ENCODE measurements at places on chromosomes 7 and 10.

GRCh38 chr7:135210888-135211178, 493 bp downstream of the WDR91 start:
- DNase-seq = peak; percentile 9

DNA sequence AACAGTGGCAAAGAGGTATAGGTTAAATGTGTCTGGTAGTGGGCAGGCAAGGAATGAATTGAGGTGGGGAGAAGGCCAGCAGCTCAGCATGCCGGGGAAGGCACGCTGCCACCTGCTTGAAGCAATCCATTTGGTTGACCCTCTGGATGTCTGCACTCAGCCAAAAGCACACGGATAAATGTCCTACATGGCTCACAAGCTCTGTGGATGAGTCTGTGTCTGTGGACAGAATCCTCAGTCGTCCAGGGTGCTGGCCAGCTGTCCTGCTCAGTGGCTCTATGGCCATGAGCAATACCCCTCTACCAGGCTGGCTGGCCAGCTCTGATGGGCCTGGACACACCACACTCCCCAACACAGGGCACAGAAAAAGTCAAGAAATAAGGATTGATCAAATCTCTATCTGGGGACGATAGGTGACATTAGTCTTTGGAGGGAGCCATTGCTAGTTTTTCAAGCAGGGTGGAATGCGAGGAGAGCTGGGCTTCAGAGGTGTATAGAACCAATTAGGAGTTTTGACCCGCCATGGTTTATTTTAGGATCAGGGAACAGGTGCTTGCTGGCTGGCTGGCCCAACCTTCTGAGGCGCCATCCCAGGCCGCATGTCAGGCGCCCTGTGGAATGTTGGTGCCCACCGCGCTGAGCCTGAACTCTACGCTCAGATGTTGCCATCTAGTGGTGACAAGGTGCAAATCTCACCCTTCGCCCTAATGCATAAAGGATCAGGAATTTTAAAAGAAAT, 493.4 kb downstream of the TNS3 start:
- peak; percentile 21 for DNase-seq

- no peak for DNase-seq
Measured at GRCh38 chr7:47080816-47081215, 501.1 kb downstream of the TNS3 start.

DNA sequence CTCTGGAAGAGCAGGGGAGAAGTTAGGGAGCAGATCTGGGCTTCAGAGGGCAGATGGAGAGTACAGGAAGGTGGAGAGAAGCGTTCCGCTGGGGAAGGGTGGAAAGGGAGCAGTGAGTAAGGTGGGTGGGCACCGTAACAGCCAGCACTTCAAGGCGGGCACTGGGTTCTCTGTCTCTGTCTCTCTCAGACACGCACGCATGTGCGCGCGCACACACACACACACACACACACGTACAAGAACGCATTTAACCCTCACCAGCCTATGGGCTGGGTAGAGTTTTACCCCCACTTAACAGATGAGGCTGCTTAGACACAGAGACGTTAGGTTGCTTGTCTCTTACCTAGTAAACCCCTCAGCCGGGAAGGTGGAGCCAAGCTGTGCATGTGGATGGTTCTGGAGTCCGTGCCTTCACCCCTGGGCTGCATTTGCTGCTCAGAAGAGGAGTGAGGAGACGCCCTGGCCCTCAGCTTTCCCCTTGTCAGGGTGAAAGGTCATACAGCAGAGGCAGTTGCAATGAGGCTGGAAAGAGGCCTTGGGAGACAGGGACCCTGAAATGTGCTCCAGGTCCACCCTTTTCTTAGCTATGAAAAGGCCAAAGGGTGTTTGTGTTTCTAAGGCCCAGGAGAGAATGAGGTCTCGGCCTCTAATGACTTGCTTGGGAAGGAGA, 16.0 kb downstream of the ADCYAP1R1 start:
- no peak for DNase-seq

- no peak for DNase-seq
Measured at GRCh38 chr10:83965473-83965872, 173.8 kb upstream of the GHITM start.

- DNase-seq = no peak
Measured at GRCh38 chr10:51397695-51398094, 301.7 kb downstream of the CSTF2T start.

DNA sequence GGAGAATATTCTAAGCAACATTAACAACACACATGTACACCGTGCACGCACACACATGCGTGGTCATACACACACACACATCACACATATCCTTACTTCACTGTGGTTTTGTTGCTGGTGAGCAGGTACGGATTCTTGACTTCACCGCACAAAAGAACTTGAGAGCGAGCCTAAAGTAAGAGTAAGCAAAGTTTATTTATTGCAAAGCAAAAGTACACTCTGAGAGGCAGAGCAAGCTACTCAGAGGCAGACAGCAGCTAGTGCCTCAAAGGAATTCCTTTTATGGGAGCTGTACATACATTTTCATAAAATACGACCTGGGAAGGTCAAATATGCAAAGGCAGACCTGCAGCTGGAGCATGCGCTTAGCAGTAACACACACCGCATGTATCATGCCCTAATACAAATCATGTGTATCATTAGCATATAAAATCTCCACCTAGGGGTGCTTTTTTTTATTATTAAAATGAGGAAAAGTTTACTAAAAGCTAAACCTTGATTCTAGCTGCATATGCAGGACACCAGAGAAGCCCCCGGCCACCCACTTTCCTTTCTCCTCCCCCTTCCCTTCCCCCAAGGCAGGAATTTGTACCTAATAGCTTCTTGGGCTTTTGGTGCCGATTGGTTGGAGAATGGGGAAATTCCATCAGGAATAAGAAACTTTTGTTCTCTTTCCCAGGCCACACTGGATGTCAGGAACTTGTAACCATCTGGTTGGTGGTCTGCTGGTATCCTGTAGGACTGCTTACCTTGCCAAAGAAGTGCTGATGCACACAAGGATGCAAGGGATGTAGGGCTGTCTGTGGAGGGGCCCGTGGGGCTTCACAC, 16.5 kb upstream of the GPR37 start:
- no peak for DNase-seq

- DNase-seq = no peak
Measured at GRCh38 chr7:87225696-87226095, 6.2 kb upstream of the TMEM243 start.

GRCh38 chr7:81484261-81484660, 285.6 kb downstream of the HGF start:
- DNase-seq = no peak

DNA sequence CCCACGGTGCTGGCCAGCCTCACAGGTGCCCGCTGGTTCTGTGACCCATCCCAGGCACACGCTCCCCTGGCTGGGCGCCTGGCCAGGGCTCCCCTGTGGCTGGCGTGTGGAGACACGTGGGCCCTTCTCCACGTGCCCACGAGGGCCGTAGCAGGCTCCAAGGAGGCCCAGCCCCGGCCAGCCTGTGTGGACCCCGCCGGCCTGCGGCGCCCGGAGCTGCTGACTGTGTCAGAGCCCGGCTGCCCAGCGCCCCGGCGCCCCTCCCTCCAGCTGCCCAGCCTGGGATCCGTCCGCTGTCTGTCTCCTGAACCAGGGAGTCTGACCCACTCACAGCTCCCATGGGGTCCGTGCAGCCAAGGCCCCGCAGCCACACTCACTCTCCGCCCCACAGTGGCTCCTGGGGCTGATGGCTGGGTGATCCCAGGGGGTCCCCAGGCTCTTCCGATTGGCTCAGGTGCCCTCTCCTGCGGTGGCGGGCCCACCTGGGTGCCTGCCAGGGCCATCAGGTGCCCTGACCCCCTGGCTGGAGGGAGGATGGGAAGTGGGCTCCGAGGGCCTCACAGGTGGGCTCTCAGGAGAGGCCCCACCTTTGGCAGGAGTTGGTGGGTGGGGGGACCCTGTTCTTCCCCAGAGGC, 9.6 kb downstream of the TMEM184A start:
- DNase-seq = no peak

DNA sequence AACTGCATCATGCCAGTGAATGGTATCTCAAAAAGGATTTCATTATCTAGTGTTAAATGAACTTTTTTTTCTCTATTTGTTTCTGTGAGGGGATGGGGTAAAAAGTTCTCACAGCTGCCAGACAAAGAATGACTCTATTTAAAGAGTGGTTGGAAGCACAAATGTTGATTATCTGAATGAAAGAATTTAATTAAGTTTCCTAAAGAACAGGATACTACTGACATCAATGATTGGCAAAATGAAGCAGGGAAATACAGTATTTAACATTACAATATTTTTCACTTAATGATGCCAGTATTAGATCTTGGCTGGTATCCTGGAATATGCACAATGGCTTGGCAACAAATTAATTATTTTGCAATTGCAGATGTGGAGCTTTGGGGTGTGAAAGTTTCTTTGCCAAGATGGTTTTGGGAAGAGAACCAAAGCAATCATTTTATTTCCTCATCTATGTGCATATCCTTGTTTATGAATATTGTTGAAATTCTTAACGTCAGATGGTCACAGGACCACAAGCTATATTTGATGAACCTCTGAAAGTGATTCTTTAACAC, 336.8 kb downstream of the ARL4A start:
- DNase-seq = no peak
